Mammary epithelial cell (primary cell): ENCODE measurements at places on chromosomes 2 and 18.

GRCh38 chr2:37005118-37005868 lies 39.0 kb upstream of the STRN start:
- peak; percentile 18 for DNase-seq

GRCh38 chr18:73961804-73962203 lies 185.8 kb downstream of the FBXO15 start:
- no peak for DNase-seq

DNA sequence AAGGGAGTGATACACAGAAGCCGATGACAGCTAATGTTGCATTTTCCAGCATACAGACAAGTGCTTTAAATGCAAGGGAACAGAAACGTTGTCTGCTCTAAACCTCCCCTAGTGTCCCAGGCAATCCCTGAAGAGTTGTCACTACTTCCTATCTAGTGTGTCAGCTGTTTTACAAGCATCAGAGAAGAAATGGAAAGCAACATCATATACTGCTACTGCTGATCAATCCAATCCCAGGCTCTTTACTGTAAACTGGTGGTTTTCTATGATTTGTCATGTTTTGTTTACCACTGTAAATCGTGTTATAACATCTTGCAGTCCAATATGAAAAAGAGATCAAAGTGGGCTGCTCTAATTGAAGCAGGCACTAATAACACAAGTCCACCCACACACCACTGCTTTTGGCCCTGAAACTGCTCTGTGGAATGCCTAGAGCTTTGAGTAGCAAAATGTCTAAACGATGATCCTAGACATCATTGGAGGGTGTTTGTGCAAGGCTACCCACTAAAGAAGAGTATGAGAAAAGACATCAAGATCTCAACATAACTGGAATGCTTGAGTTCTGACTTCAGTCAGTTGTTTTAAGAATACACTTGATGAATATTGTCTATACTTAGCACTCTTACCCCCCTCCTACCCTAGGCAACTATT lies 18.1 kb upstream of the ROCK1 start:
- DNase-seq, result no peak

- no peak for DNase-seq
Measured at GRCh38 chr2:146912536-146912935, 932.3 kb upstream of the ACVR2A start.

DNA sequence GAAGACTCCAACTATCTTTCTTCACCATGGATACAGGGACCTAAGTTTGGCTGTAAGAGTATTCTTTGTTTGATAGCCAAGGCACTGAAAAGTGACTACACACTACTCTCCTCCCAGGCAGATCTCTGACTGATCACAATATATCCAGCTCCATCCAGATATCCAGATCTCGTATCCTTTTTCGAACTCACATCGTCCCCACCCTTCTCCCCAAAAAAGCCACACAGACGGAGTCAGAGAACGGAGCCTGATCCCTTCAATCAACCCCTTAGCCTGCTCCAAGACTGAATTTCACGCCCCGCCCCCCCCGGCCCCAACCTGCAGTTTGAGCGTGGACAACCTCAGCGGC lies 533 bp downstream of the DHX57 start:
- DNase-seq, result no peak

GRCh38 chr18:79151191-79151590 lies 82.0 kb downstream of the ATP9B start:
- DNase-seq, result no peak

DNA sequence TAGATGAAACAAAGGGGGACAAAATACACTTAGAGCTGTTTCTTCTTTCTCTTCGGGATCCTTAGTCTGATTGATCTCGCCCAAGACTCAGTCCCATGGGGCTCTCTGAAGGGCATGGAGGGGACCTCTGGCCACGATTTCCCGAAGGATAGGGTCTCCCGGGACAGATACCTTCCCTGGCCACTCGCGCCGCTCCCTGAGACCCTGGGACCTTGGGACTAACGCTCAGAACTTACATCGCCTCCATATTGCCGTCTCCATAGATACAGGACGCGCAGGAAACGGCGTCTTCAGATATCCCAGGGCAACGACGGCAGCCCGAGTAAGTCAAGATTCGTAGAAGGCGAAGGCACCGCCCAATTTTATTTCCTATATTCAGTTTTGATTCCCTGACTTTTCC lies at the start of gene CFAP65:
TSS of gene CFAP65 (minus strand) at position 265 of the 400 bp plus-strand sequence. CDS start 2,468 bp downstream, outside the sequence.
- peak; percentile 46 for DNase-seq

DNA sequence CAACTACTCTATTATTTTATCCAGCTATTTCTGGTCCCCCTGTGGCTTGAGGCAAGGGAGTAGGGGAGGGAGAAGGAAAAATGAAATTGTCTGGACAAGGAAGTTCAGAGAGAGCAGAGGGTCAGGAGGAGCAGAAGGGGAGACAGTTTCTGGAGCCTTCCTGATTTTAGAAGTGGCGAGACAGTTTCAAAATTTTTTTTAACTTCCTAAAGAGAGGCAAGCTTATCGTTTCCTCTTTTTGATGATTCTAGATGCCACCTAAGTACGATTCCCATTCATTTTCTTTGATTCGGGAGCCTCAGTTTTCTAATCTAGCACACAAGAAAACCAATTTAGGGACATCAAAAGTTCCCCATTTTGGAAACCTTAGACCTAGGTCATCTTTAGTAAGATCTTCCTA lies 96.9 kb upstream of the B3GNT2 start:
- no peak for DNase-seq

GRCh38 chr2:100365434-100365833 lies 43.1 kb upstream of the LONRF2 start:
- peak; percentile 96 for DNase-seq

DNA sequence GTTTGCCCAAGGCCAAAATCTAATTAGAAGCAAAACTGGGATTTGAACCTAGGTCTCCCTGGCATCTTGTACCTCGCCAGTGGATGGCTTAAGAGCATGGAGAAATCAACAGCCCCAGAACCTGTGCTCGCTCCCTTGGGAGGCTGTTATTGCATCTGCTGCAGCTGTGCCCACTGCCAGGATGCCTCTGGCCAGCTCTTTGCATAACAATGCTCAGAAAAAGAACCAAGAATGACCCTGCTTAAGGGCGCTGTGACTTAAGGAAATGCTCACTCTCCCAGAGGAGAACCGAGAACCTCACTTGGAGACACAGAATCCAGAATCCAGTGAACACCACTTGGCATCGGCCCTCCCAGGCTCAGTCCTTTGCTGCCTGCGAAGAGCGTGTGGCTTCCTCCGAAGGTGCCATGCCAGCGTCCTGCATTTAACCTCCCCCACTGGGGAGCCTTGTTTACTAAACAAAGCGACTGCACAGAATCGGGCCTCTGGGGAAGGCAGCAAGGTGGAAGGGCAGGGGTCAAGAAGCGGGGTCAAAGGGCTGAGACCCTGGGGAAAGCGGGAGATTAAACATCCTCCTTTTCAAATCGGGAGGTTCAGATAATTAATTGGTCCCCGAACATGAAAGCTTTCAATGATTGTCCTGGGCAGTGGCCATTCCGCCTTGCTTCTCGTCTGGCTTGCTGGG lies 71.0 kb upstream of the BOD1L2 start:
- no peak for DNase-seq

GRCh38 chr2:230205034-230205433 lies 14.8 kb downstream of the SP110 start:
- no peak for DNase-seq

GRCh38 chr2:210132239-210132638 lies 39.0 kb downstream of the KANSL1L start:
- no peak for DNase-seq

GRCh38 chr2:142876423-142876822 lies 1.0 kb upstream of the KYNU start:
- DNase-seq, result peak; percentile 17

- DNase-seq, result no peak
Measured at GRCh38 chr2:143937723-143938350, 582.1 kb downstream of the ZEB2 start.

DNA sequence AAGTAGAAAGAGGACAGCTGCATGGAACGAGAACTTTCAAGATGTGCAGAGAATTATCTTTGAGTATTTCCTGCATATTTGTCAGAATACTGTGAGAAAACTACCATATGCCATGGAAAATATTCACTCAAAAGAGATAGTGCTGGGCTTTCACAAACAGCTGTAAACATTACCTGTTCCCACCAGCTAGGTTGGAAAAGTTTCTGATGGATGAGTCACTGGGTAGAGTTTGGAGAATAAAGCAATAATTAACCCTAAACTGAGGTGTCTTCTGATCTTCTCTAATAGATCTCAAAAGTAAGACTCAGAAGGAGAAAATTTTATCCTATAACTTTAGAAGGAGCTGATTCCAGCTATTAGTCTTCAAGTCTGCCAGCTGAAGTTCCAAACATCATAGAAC lies 3.9 kb upstream of the FSIP2 start:
- peak; percentile 4 for DNase-seq

GRCh38 chr2:11093467-11093866 lies 61.8 kb upstream of the SLC66A3 start:
- no peak for DNase-seq
